ENCODE measurements at places on chromosomes 12 and 14.

- DNase-seq, result no peak
These were observed 7.0 kb downstream of the VCPKMT start for GRCh38 chr14:50109342-50109741.

GRCh38 chr12:78028426-78028825, 197.7 kb downstream of the NAV3 start:
- no peak for DNase-seq

DNA sequence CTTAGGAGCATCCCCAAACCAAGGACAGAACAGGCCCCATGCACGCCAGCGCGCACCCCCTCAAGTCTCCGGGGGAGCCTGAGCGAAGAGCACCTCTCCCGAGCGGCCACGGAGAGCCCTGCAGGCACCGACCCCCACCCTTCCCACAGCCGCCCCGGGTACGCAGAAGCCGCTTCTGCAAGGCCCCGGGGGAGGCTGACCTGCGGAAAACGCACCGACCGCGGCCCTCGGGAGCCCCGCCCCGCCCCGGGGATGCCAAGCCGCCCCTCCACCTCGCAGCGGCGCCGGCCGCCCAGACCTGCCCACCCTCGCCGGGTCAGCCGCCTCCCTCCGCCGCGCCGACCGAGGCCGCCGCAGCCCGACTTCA, 385 bp downstream of the CAPRIN2 start:
- DNase-seq, result peak; percentile 39

GRCh38 chr12:87142342-87142741, 886.2 kb upstream of the MGAT4C start:
- no peak for DNase-seq

DNA sequence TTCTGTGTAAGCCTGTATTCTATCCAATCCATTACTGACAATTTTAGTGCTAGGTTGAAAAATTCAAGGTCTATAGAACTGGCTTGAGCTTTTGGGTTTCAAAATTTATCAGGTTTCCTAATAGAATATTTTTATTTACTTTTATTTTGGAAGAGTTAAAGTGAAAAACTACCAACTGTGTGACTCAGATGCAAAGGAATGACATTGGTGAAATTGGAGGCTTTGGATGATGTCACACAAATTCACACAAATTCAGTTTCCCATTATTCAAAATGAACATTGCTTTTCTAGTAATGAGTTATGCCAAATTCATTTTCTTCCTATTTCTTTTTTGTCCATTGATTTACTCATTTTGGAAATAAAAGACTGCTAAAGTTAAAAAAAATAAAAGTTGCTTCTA, 186.9 kb downstream of the ALX1 start:
- DNase-seq, result no peak

- DNase-seq, result peak; percentile 55
These were observed 1.0 kb downstream of the PCNX1 start for GRCh38 chr14:70907996-70908934.

Measured in CD8-positive, alpha-beta T cell (primary cell).